ENCODE measurements at places on chromosomes 12 and 14.

DNA sequence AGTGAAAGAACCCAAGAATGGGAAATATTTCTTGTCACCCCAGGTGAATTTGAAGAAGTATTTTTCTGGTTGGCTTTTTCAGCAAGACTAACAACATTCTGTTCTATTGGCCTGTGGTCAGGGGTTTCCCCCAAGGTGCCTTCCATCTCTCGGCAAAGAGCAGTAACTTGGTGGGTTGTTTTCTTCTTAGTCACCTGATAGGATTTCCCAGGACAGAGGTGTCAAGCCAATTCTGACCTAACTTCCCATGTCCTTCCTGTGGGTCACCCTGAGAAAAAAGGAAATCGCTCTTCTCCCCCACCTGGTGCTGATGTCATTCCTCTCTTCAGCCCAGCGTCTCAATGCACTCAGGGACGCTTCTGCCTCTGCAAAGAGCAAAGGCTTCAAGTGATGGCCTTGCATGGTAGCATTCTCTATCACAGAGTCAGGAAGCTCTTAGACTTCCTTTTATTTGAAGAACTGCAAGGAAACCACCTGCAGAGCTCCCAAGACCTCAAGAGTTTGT is 16.1 kb upstream of the IFNG start:
- peak; percentile 26 for DNase-seq

DNA sequence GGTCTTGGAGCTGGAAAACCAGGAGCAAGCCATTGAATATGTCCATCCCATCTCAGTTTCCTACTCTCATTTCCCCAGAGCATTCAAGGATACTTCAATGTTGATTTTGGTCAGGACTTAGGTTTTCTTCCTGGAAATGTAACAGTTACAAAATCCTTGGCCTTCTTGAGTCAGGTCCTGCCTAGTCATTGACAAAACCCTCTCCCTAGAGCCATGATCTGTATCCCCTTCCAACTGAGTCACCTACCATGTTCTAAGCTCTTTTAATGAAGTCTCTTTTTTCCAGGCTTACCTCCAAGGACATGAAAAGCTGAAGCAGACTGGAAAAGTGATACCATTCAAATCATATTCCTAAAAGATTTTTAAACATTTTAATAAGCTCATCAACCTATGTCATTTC is 549.2 kb downstream of the GALC start:
- DNase-seq, result no peak

DNA sequence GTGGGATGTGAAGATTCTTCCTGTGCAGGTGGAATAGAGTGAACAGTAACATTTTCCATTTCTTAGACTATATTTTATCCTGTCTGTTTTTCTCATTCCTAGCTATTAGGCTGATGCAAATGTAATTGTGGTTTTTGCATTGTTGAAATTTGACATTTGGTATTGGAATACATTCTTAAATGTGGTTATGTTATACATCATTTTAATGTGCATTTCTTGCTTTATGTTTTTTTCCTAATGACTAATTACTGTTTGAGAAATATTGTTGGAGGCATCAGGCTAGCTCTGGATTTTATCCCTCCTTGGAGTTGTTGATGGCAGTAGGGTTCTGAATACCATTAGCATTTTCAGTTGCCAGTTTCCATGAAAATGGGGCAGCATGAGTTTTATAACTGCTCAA is 75.9 kb upstream of the GNG2 start:
- DNase-seq, result no peak

- DNase-seq, result no peak
Measured at GRCh38 chr12:64714551-64714968, 44.6 kb downstream of the GNS start.

- DNase-seq, result no peak
Measured at GRCh38 chr14:105388110-105388951, 10.0 kb upstream of the TEX22 start.

- DNase-seq, result no peak
Measured at GRCh38 chr14:101985957-101986356, 21.6 kb downstream of the DYNC1H1 start.

DNA sequence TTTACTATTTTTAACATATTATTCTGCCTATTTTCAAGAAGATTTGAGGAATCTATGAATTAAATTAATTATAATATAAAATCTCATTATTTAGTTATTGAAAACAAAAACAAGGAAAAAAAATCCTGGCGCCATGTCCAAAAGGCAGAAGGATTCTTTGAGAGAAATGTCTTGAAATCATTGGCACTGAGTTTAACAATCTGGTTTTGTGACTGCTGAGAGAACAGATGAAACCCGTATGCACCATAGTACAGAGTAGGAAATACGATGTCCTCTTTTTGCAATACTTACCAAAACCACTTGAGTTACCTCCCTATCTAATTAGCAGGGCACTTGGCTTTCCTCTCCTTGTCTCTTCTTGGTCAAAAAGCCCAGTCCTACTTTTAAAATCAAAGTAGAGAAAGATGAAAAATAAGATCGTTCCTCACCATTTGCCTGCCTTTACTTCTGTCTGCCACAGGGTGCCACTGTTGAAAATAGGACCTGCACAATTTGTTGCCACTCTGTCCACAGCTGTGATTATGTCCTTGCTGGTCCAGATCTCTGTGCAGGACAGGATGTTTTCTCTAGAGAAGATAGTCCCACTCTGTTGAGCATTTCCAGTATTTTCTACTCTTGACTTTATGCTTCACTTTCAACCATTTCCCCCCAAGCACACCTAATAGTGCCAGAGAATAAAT is 179.7 kb downstream of the PDZRN4 start:
- DNase-seq, result no peak

- DNase-seq, result no peak
Measured at GRCh38 chr12:26867080-26867479, 34.1 kb upstream of the ITPR2 start.

- no peak for DNase-seq
Measured at GRCh38 chr14:81009346-81009745, 53.9 kb downstream of the TSHR start.

- peak; percentile 44 for DNase-seq
Measured at GRCh38 chr12:92649511-92650227, 53.1 kb upstream of the PLEKHG7 start.

DNA sequence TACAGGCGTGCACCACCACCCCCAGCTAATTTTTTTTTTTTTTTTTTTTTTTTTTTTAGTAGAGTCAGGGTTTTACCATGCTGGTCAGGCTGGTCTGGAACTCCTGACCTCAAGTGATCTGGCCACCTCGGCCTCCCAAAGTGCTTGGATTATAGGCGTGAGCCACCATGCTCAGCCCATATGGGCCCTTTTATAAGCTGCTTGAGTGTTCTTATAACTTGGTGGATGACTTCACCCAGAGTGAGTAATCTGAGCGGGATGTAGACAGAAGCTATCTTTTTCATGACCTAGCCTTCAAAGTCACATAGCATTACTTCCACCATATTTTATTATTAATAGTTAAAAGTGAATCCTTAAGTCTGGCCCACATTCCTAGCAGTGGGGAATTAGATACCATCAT is 16.4 kb downstream of the BBOF1 start:
- DNase-seq, result no peak

DNA sequence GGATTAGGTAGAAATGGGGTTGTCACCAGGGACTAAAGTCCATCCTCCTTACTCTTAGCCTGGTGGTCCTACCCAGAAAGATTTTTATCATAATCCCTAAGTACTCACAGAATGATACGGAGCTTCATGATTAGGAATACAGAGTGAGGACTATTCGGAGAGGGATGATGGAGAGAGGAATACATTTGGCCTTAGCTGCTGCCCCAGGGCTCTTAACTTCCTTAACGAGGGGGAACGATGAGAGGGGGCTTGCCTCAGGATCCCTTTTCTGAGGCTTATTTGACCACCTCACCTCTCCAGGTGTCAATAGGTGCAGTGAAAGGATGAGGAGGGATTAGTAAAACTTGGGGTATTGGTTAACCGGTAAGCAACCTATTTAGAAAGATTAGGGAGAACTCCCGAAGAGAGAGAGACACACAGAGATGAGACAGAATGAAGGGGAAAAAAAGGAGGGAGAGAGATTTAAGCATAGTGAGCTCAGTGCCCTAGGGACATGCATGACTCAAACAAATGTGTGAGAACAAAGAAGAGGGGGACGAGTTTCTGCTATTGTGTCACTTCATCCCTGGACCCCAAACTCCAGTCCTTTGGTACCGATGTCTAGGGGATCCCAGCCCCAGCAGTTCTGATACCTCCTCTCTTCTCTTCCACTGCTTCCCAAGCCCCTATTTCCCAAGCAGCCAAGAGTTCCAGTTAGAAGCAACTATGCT is 1.1 kb downstream of the NFE2 start:
- DNase-seq, result no peak

GRCh38 chr14:19878029-19878642 is 3.2 kb downstream of the OR4K2 start:
- no peak for DNase-seq

- DNase-seq, result no peak
Measured at GRCh38 chr14:65826946-65827345, 414.4 kb downstream of the FUT8 start.

- DNase-seq, result no peak
Measured at GRCh38 chr14:68626386-68626785, 166.5 kb downstream of the ZFP36L1 start.

- DNase-seq, result no peak
Measured at GRCh38 chr12:113269257-113269943, 48.1 kb downstream of the TPCN1 start.

GRCh38 chr14:58427281-58428117 is at the start of the genes KIAA0586 and TIMM9:
Gene KIAA0586 (plus strand): TSS chr14:58427719. CDS start chr14:58428265, 546 bp downstream.
Gene TIMM9 (minus strand): TSS chr14:58427531. CDS start chr14:58411945, 15,586 bp downstream.
- peak; percentile 94 for DNase-seq

GRCh38 chr14:45807178-45807899 is 554.3 kb upstream of the MIS18BP1 start:
- DNase-seq, result no peak

DNA sequence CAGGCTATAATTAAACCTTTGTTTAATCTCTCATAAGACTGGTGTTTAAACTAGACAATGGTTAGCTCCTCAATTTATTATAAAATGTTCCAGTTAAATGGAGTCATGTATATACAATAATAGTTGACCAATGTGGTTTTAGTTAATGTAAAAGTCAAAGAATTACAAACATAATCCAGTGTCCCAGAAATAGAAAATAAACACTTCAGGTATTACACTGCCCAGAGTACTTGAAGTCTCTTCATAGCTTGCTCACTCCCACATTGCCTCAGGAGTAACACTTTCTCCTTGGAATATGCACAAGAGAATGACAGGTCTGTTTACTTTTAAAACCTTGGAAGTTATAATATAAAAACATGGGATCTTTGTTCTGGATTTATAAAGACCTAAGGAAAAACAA is 60.5 kb downstream of the SLC38A1 start:
- no peak for DNase-seq

GRCh38 chr14:63045234-63045611 is at the start of gene KCNH5:
Gene KCNH5 (minus strand): TSS chr14:63045458. CDS start chr14:63045186, 272 bp downstream.
- no peak for DNase-seq

DNA sequence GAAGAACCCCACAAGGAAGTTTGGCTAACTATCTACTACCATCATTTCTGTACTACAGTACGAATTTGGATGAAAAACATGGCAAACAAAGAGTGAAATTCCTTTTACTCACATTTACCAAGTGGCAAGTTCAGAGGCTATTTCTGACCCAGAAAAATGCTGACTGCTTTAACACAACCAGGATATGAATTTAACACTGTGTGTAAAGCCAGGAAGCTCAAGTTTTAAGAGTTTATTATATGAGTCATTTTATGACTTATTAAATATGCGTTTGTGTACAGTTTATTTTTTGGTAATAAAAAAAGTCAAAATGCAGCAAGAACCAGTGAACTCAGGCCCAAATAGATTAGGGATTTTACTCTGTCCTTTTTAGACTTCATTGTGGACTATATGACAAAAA is 58.4 kb upstream of the STAC3 start:
- DNase-seq, result no peak

DNA sequence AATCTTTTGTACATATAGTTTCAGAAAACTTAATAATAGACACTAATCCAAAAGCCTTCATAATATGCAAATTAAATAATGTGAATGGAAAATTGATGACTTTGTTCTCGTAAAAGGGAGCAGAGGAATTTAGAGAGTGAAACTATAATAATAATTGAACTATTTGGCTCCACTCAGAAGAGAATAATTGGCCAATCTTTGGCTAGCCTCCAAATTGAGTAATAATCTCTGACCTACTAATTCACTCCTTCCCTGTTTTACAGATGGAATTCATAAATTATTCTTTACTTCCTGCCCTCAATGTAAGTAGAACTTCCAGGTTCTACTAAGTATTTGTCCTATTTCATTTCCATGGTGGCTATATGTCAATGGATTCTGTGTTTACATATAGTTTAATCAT is 15.8 kb downstream of the TRIM9 start:
- no peak for DNase-seq

DNA sequence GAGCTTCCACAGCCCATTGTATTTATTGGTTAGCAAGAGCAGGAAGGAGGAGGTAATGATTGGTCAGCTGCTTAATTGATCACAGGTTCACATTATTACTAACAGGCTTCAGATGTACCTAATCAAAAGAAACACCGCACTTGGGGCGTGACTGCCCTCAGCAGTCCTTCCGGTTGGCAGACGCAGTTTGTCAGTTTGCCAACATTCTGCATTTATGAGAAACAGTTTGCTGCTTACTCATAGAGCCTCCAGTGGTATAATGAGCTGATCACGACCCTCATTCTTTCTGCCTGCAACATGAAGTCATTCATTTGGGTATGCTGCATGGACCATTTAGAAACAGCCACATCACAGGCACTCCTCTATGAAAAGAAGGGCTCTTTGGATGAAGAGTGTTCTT is 42.5 kb upstream of the PPM1H start:
- DNase-seq, result no peak

GRCh38 chr12:110670161-110670701 is 18.7 kb downstream of the HVCN1 start:
- DNase-seq, result no peak

GRCh38 chr12:6295094-6295811 is 15.2 kb upstream of the PLEKHG6 start:
- no peak for DNase-seq

GRCh38 chr14:103820908-103821307 is 26.5 kb downstream of the PPP1R13B start:
- DNase-seq, result no peak

- DNase-seq, result no peak
Measured at GRCh38 chr14:73325630-73326299, 88.5 kb downstream of the PAPLN start.

- DNase-seq, result no peak
Measured at GRCh38 chr12:42758806-42759205, 169.3 kb upstream of the PRICKLE1 start.

GRCh38 chr12:77324416-77324762 is 259.0 kb upstream of the E2F7 start:
- DNase-seq, result no peak

DNA sequence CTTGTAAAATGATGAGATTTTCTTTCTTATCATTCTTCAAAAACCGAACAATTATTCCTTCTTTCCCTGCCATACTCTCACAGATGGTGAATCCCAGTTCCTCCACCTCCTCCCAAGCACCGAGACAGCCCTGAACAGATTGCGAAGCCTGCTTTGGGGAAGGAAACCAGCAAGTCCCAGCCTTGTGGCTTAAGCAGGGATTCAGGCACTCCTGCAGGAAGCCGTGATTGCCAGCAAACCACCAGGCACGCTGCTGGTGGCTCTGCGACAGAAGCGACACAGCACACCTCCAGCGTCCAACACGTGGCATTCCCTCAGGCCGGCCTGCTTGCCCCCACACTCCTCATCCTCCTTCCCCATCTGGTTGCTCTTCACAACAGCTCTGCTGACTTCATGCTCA is 237.7 kb downstream of the GXYLT1 start:
- DNase-seq, result no peak

- no peak for DNase-seq
Measured at GRCh38 chr12:51383269-51383905, 7.8 kb downstream of the GALNT6 start.
